Stimulated activated naive CD4-positive, alpha-beta T cell treated with Interleukin-2 at 50 U/mL for 16 hours (primary cell): ENCODE measurements at places on chromosomes 13 and 19.

DNA sequence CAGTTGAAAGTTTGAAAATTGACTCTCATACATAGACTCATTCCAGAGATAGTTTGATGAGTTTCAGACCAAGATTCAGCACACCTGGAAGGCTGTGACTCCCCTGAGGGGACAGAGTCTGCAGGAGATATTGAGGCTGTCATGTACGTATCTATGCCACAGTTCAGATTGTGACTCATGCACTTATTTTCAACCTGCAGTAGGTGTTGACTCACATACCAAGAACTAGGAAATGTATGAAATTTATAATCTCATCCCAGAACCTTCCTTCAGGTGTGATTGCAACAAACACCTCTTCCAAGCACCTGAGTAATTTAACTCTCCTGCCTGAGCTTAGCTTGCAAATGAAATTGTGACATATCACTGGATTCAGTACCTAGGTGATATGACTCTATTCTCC, 64.4 kb upstream of the ZNF43 start:
- DNase-seq = no peak

DNA sequence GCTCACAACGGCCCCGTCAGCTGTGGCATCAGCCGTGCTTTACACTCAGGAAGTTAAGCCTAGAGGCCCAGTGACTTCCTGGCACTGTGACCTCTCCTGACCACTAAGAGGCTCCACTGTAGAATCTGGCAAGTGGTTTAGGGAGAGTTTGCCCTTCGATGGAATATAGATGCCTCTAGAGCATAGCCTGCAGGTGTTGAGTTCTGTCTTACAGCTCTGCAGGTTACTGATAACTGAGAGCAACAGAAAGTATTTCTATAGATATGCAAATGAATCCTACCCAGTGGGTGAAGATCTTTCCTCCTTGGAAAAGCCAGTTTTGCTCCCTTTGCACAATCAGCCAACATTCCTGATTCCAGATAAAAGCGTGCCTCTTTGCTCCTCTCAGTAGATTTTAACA, 35.8 kb downstream of the ATP12A start:
- no peak for DNase-seq

DNA sequence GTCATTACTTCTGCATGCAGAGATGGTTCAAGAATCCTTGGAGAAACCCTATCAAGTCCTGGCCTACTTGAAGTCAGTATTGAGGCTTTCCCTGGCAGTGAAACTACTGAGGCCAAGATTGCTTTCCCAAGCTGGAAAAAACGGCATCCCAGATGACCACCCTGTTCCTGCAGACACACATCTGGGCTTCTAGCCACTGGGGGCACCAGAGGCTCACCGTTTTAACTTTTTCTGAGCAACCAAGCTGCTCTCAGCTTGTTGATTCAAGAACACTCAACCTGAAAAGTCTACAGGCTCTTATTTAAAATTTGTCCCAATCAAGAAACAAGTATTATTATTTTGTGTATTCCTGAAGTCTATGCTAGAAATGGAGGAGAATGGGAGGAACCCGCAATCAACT, 66.6 kb downstream of the SPRYD7 start:
- no peak for DNase-seq

- no peak for DNase-seq
Measured at GRCh38 chr13:53821632-53822031, 793.0 kb downstream of the OLFM4 start.
